ENCODE measurements at places on chromosomes 1 and 21. TPM values are rescaled to one million over a fixed set of nuclear protein-coding genes. Genes with fewer than 3 reads are reported as not detected.

NIBAN1 gene
- total RNA-seq = 0.81 TPM

PDC gene
- total RNA-seq = not detected

S100A3 gene
- 114 TPM for total RNA-seq

HSF2BP gene
- total RNA-seq = 1.8 TPM

OR6N1 gene
- not detected for total RNA-seq

DNAJC28 gene
- total RNA-seq = 0.34 TPM

SPATC1L gene
- 0.15 TPM for total RNA-seq

LCE2B gene
- total RNA-seq = not detected

EDN2 gene
- 31.3 TPM for total RNA-seq

AADACL4 gene
- not detected for total RNA-seq

TDRD5 gene
- not detected for total RNA-seq

C1orf116 gene
- 6.5 TPM for total RNA-seq

SPRR5 gene
- not detected for total RNA-seq

BPNT1 gene
- 19.3 TPM for total RNA-seq

FUBP1 gene
- total RNA-seq = 102 TPM

SUMO3 gene
- 69.1 TPM for total RNA-seq

ZNF593OS gene
- not detected for total RNA-seq

C4BPB gene
- 1.9 TPM for total RNA-seq

MTMR11 gene
- total RNA-seq = 7.6 TPM

All from A549 treated with Mapracorat at 1 μM for 4 hours (cell line).